ENCODE measurements at places on chromosomes 4 and X.

DNA sequence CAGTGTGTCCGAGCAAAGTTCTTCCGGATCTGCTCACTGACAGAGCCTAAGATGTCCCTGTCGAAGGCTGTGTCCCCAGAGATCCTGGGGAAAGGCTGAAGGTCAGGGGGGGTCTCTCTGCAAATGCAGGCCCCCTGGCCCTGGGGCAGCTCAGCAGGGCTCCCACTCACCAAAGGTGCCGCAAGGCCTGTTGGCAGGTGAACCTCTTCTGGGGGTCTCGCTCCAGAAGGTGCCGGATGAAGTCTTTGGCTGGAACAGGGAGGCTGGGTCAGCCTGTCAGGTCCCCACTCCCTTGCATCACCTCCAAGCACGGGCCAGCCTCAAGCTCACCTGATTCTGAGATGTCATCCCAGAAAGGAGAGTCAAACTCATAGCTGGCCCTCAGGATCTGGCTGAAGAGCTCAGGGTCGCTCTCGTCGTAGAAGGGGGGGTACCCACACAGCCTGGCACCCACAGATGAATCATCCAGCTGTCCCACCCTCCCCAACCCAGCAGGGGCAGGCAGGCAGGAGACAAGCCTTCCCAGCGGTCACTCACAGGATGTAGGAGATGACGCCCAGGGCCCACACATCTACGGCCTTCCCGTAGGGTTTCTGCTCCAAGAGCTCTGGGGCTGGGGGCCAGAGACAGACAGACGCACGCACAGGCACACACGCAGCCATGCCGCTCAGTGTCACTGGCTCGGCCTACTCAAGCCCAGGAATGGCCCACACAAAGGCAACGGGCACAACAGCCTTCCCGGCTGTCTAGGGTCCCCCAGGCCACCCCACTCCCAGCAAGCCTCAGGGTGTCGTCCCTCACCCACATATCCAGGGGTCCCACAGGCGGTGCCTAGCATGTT lies 2.6 kb downstream of the PNCK start:
- no peak for DNase-seq

- no peak for DNase-seq
Measured at GRCh38 chr4:37590016-37590415, 96.2 kb downstream of the RELL1 start.

- DNase-seq, result no peak
Measured at GRCh38 chr4:175823015-175823742, 11.1 kb upstream of the GPM6A start.

DNA sequence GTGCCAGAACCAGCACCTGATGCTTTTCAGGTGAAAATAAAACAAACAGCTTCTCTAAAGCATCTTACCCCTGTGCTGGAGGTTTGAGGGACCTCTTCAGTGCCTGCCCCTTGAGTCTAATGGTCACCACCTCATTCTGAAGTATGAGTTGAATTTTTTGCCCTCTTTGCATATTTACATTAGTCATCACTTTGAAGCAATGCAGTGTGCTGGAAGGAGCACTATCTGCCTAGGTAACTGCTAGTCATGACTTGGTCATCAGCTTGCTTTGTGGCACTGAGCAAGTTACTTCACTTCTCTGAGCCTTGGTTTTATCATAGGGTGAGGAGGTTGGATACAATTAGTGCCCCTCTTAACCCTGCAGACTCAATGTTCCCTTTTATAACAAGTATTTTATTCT lies 44.9 kb downstream of the SPATA18 start:
- no peak for DNase-seq

- DNase-seq, result no peak
Measured at GRCh38 chrX:22025751-22026150, 6.4 kb upstream of the PHEX start.

DNA sequence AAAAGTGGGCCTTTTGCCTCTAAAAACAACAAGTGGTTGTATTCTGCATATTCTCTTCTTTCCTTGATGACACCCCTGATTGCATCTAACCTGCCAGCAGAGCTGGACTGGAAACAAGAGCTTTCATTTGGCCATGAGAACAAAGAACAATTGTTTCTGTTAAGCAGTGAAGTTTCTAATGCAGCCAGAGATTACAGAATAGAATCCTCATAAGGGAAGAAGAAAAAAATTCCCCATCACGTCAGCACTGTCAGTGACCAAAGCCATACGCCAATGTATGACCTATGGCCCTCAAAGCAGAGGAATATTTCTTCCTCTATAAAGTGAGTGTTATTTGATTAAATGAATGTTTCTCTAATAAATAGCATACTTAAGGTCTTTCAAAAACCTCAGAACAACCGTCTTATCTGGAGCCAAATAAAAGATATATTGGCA lies 529.1 kb upstream of the INTU start:
- no peak for DNase-seq

- no peak for DNase-seq
Measured at GRCh38 chr4:870951-871350, 45.0 kb upstream of the CPLX1 start.

DNA sequence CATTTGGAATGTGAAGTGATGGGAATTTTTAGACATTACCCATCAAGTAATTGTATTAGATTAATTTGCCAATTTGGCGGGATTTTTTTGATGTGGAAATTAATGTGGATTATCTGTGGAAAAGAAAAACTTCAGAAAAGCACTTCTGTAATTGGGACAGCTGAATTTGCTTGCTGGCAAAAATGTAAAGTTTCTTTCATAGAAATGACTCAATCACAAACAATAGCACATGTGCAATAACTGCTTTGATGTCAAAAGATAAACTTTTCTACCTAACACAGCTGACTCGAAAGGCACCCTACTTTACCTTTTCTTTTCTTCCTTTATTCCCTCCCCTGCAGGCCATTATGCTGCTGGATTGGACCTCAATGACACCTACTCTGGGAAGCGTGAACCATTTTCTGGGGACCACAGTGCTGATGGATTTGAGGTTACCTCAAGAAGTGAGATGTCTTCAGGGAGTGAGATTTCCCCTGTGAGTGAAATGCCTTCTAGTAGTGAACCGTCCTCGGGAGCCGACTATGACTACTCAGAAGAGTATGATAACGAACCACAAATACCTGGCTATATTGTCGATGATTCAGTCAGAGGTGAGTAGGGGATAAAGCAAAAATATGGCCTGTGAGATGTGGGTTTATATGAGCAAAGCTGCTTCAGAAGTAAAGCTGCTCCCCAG lies 1.4 kb downstream of the AREG start:
- DNase-seq, result no peak

DNA sequence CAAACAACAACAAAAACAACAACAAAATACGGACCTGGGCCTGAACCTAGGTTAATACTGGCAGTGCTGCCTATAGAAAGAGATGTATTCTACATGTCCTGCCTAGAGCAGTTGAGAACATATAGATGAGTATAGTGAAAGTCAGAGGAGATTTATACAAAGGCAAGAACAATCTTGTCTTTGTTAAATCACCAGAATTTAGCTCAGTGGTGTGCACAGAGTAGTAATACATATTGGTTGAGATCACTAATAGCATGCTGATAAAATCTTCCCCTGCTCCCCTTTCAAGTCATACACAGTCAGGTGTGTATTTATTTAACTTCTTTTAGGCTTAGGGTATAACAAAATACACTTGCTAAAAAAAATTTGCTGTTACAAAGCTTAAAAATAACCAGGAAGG lies 247.8 kb downstream of the ADGRL3 start:
- DNase-seq, result no peak

- DNase-seq, result no peak
Measured at GRCh38 chr4:5982156-5982973, 35.9 kb downstream of the C4orf50 start.

DNA sequence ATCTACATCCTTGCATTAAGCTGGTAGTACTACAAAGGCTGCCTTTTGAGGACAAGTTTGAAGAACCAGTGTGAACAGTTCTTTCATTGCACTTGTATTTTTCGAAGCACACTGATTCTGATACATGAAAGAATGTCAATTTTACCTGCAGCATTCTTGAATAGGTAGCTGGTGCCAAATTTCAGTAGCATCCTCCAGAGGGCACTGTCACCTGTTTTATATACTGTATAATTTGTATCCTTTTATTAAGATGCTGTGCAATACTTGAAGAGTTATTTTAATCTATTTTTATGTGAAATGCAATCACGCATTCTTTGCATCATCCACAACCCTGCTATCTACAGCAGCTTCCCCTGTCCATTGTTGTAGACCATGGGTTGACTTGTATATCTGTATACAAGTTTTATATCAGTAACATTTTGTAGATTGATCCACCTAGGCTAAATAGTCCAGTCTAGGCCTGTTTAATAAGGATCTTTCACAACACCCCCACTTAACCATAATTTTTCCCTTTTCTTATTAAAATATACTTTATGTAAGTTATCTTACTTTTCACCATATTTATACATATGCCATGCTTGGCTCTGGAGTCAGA lies 325.7 kb downstream of the PCDH7 start:
- peak; percentile 4 for DNase-seq

DNA sequence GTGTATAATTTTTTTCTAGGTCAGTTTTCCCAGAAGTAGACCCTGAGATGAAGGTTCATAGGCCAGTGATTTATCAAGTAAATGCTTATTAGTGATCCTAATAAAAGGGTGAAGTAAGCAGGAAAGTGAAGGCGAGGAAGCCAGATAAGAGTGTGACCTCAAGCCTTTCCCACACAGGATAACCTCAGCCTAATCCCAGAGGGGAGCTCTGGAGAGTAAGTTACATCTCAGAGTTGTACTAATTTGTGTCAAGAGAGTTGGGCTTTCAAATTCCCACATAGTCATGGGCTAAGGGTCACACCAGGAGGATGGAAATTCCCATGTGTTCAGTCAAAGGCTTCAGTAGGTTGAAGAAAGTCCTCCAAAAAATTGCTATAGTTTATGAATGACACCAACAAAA lies 191.4 kb downstream of the ADGRA3 start:
- no peak for DNase-seq

DNA sequence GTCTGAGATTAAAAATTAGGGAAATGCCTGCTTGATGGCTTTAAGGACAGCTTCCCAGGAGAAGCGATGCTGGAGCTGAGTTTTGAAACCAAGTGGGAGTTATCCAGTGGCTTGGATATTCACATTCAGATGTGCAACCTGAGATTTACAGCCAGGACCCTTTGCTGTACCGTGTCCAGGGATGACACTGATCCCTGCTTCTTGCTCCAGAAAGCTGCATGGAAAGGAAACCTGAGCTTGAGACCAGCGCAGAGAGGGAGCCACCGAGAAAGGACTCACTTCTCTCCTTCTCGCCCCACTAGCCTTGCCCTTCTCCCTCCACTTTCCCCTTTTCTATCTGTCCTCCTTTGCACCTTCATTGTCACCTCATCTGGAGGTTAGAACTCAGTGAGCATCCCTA lies 254.5 kb upstream of the PPARGC1A start:
- no peak for DNase-seq

DNA sequence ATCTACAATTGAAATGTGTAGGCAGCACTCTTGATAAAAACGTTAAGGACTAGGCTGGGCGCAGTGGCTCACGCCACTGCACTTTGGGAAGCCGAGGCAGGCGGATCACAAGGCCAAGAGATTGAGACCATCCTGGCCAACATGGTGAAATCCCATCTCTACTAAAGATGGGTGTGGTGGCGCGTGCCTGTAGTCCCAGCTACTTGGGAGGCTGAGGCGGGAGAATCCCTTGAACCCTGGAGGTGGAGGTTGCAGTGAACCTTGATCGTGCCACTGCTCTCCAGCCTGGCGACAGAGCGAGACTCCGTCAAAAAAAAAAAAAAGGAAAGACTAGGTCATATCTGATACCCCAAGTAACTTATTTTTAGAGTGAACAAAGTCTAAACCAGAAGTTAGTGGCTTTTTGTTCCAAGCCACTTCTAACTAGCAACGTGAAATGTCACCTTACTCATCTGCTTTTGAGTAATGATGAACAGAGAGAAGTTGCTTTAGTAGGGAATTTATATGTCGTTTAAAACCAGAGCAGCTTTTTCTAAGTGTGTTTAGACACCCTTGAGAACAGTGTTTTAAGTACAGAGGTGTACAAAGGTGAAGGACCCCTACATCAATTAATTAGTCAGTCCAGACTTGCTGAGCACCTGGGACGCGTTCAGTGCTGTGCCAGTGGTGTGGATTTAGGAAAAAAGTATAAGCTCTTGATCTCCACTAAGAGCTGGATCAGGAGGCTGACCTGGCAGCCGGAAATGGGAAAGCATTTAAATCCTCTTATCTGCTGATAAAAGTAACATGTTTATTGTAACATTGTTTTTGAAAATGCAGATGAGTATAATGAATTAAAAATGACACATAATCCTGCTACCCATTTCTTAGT lies 23.5 kb downstream of the SPRY1 start:
- DNase-seq, result no peak

DNA sequence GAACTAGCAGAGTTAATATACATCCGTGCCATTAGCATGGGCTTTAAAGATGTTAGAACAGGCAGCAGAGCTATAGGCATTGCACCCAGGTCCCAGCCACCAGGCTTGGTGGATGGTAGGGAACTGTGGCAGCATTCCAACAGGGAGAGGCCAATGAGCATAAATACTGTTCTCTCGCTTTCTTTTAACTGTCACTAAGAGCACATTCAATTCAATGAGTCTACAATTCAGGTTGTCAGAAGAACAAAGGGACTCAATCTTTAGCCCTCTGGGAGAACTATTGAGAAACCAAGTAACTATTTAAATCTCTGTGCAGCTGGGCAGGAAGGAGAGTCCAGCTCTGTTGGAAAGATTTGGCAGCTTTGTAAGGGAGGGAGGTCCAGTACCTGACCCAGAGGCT lies 165.6 kb downstream of the CHIC1 start:
- no peak for DNase-seq

- DNase-seq, result peak; percentile 70
Measured at GRCh38 chrX:54921427-54922021, 900 bp downstream of the TRO start.

DNA sequence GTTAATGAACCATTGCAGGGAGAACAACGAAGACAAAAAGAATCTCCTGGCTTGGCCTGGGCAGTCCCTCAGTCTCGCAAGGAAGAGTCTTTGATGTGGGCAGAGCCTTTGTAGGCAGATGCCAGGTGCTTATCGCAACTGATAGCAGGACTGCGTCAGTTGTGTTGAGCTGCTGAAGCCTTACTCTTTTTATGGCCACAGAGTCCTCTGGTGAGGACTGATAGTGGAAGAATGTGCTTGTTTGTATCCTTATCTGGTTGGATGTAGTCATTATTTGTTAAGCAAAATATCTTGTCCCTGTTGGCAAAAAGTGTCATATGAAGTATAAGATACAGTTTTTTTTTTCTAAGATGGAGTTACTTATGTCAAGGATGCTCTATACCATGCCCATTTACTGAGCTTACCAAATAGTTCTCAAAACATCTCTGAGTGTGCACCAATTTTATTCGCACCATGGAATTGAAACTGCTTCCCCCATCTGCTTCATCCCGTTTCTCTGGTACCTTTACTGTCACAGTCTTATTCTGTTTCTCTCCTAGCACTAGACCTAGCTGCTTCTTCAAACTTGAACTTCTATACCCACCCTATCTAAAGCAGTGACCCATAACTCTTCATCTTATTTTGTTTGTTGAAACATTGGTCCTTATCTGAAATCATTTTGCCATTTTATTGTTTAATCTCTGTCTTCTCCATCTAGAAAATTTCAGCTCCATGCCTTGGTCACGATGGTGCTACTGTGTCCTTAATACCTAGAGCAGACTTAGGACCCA lies 47.0 kb upstream of the SPRY1 start:
- no peak for DNase-seq

GRCh38 chrX:55007656-55008055 lies 7.5 kb downstream of the APEX2 start:
- no peak for DNase-seq

Measured in activated naive CD4-positive, alpha-beta T cell treated with anti-CD3 and anti-CD28 coated beads for 36 hours (primary cell).